ENCODE measurements at places on chromosomes 11 and 22.
A peak's percentile ranks its signal among the peaks of the same experiment; 100 is the strongest.

GRCh38 chr11:69272831-69273485 is 21.0 kb upstream of the MYEOV start:
- DNase-seq = no peak
- no peaks in the 10 kb centered on the region for H3K27me3 ChIP-seq
- no peaks in the 10 kb centered on the region for H3K36me3 ChIP-seq
- no peak overlapping the region for H3K4me3 ChIP-seq

- H3K4me3 ChIP-seq = no peak overlapping the region
- no peaks in the 10 kb centered on the region for H3K36me3 ChIP-seq
- no peak for DNase-seq
Observed at GRCh38 chr11:9952511-9953196, 288.8 kb downstream of the SWAP70 start.

- no peak overlapping the region for H3K27ac ChIP-seq
- no peak for DNase-seq
- no peak overlapping the region for H3K4me3 ChIP-seq
- no peaks in the 10 kb centered on the region for H3K36me3 ChIP-seq
- no peaks in the 10 kb centered on the region for H3K4me1 ChIP-seq
Observed at GRCh38 chr11:12524865-12525264, 147.5 kb downstream of the PARVA start.

GRCh38 chr11:70511345-70511744 is 113.0 kb downstream of the CTTN start:
- no peak overlapping the region for H3K4me3 ChIP-seq
- H3K27me3 ChIP-seq = peaks cover 10% of the 10 kb centered on the region
- H3K36me3 ChIP-seq = no peaks in the 10 kb centered on the region
- H3K4me1 ChIP-seq = no peaks in the 10 kb centered on the region

DNA sequence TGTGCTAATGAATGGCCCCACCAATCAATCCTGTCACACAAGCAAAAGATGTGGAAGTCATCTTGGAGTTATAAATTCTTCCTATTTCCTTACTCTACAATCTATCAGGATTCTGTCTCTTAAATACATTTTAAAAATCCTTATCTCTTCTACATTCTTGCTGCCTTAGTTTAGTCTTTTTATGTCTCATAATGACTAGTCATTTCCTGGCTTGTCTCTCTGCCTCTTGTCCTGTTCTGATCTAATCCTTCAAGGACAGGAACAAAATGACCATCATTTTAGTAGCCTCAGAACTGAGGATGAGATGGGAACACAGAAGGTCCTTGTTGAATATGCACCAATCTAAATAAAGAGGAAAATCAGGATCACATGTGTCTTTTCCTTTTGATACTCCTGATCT is 56.6 kb upstream of the LIN7C start:
- H3K4me3 ChIP-seq = no peak overlapping the region
- H3K27me3 ChIP-seq = no peaks in the 10 kb centered on the region
- no peaks in the 10 kb centered on the region for H3K4me1 ChIP-seq
- peak overlapping the region; percentile 21 for H3K27ac ChIP-seq
- no peaks in the 10 kb centered on the region for H3K36me3 ChIP-seq
- DNase-seq = no peak

DNA sequence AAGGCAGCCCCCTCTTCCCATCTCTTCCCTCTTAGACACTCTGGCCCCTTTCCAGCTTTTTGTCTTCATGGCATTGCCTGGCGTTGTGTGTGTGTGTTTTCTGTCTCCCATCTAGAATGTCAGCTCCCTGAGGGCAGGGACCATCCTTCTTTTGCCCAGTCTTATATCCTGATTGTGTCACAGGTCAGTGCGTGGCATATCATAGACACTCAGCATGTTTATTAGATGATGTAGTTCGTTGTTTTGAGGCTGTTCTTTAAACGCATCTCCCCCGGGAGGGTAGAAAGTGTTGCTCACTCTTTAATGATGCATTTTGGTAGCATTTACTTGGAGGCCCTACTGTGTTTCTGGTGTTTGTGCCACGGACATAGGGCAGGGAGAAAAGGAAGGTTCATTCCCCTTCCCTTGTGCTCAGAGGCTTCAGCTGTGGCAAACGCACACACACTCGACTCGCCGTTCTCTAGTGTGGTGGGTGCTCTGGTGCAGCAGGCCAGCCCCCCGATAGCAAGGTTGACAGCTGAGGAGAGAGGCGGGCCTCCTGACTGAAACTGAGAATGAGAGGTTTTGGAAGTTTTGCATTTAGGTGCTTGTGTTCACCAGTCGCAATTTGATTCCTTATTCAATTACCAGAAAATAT is 60.2 kb downstream of the TNRC6B start:
- no peak for DNase-seq
- peaks cover 22% of the 10 kb centered on the region for H3K36me3 ChIP-seq
- no peak overlapping the region for H3K27ac ChIP-seq
- no peak overlapping the region for H3K4me3 ChIP-seq
- H3K27me3 ChIP-seq = no peaks in the 10 kb centered on the region
- H3K4me1 ChIP-seq = peaks cover 46% of the 10 kb centered on the region

- H3K27me3 ChIP-seq = peaks cover 16% of the 10 kb centered on the region
- no peaks in the 10 kb centered on the region for H3K36me3 ChIP-seq
- no peak for DNase-seq
- H3K4me1 ChIP-seq = no peaks in the 10 kb centered on the region
- no peak overlapping the region for H3K27ac ChIP-seq
- no peak overlapping the region for H3K4me3 ChIP-seq
Observed at GRCh38 chr22:48279461-48279756, 1517.0 kb downstream of the TBC1D22A start.

- peaks cover 2% of the 10 kb centered on the region for H3K4me1 ChIP-seq
- H3K4me3 ChIP-seq = no peak overlapping the region
- DNase-seq = no peak
- no peaks in the 10 kb centered on the region for H3K27me3 ChIP-seq
Observed at GRCh38 chr22:43047605-43048004, 32.7 kb upstream of the PACSIN2 start.

DNA sequence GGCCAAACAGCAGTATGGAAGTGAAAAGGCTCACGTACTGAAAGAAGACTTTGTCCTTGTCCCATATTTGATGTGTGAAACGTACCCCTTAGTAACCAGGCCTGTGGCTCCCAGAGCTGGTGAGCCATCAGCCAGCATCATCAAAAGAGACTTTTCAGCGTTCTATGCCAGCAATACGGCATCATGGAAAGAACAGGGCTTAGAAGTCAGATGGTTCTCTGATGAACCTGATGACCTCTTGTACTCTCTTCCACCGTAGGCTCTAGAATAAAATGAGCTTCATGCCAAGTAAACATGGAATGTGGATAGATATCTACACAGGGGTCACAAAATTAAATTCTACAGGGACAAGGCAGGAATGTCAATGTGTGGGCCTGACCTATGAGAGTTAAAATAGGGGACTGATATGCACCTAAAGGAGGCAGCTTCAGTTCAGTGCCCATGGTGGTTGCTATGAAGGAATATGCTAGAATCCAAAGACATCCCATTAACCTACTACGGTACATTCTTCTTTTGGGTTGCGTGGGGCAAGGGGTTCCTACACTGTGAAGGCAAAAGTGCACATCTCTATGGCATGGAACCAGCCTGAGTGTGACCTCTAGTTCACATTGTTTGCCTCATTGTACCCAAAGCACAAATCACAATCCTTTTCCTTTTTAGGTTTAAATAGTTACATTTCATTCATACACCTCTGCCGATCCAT is 130.6 kb downstream of the ETS1 start:
- H3K27ac ChIP-seq = peak overlapping the region; percentile 72
- no peak for DNase-seq
- H3K36me3 ChIP-seq = peaks cover 63% of the 10 kb centered on the region
- H3K27me3 ChIP-seq = no peaks in the 10 kb centered on the region
- peaks cover 45% of the 10 kb centered on the region for H3K4me1 ChIP-seq

GRCh38 chr11:90500922-90501568 is 278.2 kb upstream of the CHORDC1 start:
- no peak for DNase-seq
- no peaks in the 10 kb centered on the region for H3K4me1 ChIP-seq
- no peaks in the 10 kb centered on the region for H3K36me3 ChIP-seq
- H3K27me3 ChIP-seq = no peaks in the 10 kb centered on the region
- H3K4me3 ChIP-seq = no peak overlapping the region
- H3K27ac ChIP-seq = no peak overlapping the region

- no peaks in the 10 kb centered on the region for H3K4me1 ChIP-seq
- H3K36me3 ChIP-seq = no peaks in the 10 kb centered on the region
- H3K27ac ChIP-seq = no peak overlapping the region
- H3K27me3 ChIP-seq = no peaks in the 10 kb centered on the region
- no peak overlapping the region for H3K4me3 ChIP-seq
Observed at GRCh38 chr11:67525275-67525976, 2.2 kb upstream of the CABP2 start.

DNA sequence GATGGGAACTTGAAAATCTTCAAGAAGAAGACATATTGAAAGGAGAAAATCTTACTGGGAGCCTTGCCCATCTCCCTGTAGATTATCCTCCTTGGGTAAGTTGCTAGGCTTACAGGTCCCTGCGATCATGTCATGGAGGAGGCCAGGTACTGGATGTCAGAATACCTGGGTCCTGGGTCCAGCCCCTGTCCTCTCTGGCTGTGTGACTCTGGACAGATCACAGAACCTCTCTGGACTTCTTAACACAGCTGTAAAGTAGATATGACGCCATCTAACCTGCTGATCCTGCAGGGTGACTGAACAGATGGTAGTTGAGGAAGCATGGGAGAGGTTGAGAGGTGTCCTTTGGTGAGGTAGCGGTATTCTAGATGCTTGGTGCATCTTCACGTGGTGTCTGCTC is 4.1 kb downstream of the TSKU start:
- no peaks in the 10 kb centered on the region for H3K36me3 ChIP-seq
- H3K27ac ChIP-seq = no peak overlapping the region
- DNase-seq = no peak
- H3K27me3 ChIP-seq = peaks cover 16% of the 10 kb centered on the region
- peaks cover 3% of the 10 kb centered on the region for H3K4me1 ChIP-seq
- no peak overlapping the region for H3K4me3 ChIP-seq

DNA sequence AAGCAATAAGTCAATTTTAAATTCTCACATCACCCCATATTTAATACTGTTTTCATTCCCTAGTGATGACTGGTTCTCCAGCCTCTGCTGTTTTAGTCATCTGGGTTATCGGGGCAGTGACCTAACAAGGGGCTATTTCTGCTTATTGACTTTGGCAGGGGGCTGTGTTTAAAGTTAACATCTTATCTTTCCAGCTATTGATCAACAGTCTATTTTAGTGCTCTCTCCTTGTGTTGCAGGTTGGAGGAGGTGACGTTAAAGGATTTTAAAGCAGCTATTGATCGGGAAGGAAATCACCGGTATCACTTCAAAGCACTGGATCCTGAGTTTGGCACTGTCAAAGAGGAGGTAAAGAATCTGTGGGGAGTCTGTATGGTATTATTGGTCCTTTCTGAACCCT is 7.7 kb upstream of the DLAT start:
- H3K36me3 ChIP-seq = peaks cover 6% of the 10 kb centered on the region
- H3K4me3 ChIP-seq = no peak overlapping the region
- DNase-seq = no peak
- no peak overlapping the region for H3K27ac ChIP-seq
- no peaks in the 10 kb centered on the region for H3K4me1 ChIP-seq

- no peak for DNase-seq
- H3K4me1 ChIP-seq = peaks cover 4% of the 10 kb centered on the region
- H3K36me3 ChIP-seq = peaks cover 6% of the 10 kb centered on the region
- no peak overlapping the region for H3K27ac ChIP-seq
Observed at GRCh38 chr22:44091751-44092150, 67.6 kb downstream of the PARVB start.

DNA sequence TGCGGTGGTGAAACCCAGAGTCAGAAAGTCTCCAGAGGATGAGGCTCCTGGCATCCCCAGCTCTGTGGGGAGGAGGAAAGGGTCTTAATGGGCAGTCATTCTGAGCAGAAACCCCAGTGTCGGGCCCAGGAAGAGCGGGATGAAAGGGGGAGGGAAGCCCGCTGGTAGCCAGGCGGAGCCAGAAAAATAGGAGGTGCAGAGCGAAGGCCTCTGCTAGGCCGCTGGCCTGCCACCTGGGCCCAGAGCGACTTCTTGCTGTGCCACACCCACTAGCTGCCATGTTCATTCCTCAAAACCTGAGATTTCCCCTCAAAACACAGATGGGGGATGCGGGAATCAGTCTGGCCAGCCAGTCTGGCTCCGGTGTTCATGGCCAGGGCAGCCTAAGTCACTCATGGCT is 650 bp upstream of the POU2AF3 start:
- H3K27ac ChIP-seq = no peak overlapping the region
- DNase-seq = no peak

DNA sequence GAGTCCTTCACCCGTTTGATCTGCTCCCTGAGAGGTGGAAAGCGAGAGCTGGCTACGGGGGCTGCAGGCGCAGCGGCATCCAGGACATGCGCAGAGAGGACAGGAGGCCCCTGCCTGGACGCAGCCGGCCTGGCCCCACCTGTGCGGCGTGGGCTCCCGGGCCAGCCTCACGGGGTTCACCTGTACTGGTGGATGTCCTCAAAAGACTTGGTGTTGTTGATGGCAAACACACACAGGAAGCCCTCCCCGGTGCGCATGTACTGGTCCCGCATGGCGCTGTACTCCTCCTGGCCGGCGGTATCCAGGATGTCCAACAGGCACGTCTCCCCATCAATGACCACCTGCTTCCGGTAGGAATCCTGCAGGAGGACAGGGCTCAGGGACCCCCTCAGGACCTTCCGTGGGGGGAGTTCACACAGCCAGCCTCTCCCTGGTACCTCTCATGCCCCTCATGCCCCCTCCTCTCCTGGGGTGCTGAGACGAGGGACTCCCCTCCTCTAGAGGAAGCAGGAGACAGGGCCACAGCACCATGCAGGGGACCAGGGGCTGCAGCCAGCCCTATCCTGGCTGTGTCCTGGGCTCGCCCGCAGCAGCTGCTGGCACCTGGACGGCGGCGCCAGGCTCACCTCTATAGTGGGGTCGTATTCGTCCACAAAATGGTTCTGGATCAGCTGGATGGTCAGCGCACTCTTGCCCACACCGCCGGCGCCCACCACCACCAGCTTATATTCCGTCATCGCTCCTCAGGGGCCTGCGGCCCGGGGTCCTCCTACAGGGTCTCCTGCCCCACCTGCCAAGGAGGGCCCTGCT is 1.6 kb downstream of the HRAS start:
- DNase-seq = no peak
- H3K27me3 ChIP-seq = no peaks in the 10 kb centered on the region
- no peak overlapping the region for H3K27ac ChIP-seq
- peak overlapping the region; percentile 16 for H3K4me3 ChIP-seq
- peaks cover 2% of the 10 kb centered on the region for H3K36me3 ChIP-seq

DNA sequence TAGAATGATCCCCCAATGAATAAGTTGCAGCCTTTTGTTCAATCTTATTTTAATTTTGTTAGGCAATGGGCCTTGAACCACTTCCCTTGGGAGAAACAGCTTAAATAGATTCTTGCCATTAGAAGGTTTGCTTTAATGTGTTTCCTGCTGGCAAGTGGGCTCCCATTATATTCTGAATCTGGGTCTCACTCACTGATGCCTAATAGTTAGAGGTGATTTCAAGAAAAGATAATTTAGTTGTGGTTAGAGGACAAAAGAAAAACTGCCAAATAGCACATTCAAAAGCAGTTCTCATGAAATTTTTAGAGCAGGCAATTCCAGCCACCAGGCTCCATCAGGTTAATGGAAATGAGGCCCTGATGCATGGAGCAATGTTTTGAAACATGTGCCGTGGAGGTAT is 362.6 kb upstream of the CHORDC1 start:
- DNase-seq = no peak
- H3K36me3 ChIP-seq = no peaks in the 10 kb centered on the region
- no peak overlapping the region for H3K27ac ChIP-seq
- no peaks in the 10 kb centered on the region for H3K27me3 ChIP-seq

Measured in activated naive CD8-positive, alpha-beta T cell treated with anti-CD3 and anti-CD28 coated beads, Interleukin-2, amount 10 ng/mL, durations not matched to agents 7 days and 5 days (primary cell).